Germinal center (tissue), 1 donor: ENCODE measurements at places on chromosomes 1 and 21.

DNA sequence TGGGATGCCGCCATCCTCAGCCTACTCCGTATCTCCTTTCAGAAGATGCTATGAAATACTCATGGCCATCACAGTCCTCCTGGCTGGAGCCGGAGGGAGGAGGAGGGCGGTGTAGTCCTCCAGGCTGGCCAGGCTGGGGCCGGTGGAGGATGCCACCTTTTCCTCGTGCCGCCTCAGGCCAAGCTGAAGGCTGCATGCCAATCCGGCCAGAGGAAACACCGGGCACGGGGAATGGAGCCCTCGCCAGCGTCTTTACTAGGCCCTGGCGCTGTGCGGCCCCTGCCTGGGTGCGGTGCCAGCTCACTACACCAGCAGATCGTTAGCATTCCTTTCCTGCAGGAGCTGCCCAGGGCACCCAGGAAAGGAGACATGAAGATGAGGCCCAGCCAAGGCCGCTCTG is 70.1 kb downstream of the CASZ1 start:
- DNase-seq, result no peak

- DNase-seq, result no peak
Observed at GRCh38 chr21:44748621-44749020, 37.2 kb upstream of the TSPEAR start.

- no peak for DNase-seq
Observed at GRCh38 chr1:63812071-63812700, 38.4 kb downstream of the ROR1 start.

GRCh38 chr21:45828580-45829570 is 152.7 kb upstream of the COL6A1 start:
- DNase-seq, result no peak

DNA sequence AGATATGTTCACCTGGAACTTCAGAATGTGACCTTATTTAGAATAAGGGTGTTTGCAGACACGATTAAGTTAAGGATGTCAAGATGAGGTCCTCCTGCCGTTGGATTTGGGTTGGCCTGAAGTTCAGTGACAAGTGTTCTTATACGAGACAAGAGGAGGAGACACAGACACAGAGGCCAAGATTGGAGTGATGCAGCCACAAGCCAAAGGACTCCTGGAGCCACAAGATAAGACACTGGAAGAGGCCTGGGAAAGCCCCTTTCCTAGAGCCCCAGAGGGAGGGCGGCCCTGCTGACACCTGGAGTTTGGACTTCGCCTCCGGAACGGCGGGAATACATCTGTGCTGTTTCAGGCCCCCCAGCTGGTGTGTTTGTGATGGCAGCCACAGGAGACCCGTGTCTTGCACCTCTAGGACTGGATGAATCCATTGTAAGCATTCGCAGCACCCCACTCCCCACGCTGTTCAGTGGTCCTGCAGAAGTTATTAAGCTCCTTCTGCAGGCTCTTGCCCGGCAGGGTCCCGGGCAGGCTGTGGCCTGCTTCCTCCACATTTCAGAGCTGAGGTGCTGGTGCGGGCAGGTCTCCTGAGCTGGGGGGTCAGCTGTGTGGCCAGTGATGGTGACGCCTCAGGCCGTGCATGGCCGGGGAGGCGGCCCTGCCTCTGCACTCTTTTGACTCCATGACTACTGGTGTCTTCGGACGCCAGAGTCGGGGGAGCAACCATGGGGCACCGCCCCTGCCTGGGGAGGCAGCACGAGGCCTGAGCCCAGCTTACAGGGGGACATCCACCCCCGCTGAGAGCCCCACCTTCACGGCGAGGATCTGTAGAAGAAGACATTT is 34.6 kb downstream of the UMODL1 start:
- DNase-seq, result no peak

GRCh38 chr1:203901581-203901980 is 40.2 kb downstream of the SNRPE start:
- no peak for DNase-seq

GRCh38 chr1:215202868-215203267 is 120.3 kb downstream of the KCNK2 start:
- no peak for DNase-seq
